CD4-positive, alpha-beta T cell treated with Interleukin-17A for 1 hour (primary cell): ENCODE measurements at places on chromosomes 5 and 9.

- DNase-seq = no peak
Observed at GRCh38 chr5:124789104-124789605, 42.7 kb upstream of the ZNF608 start.

GRCh38 chr9:100486479-100487176 lies 13.7 kb downstream of the TMEFF1 start:
- no peak for DNase-seq

DNA sequence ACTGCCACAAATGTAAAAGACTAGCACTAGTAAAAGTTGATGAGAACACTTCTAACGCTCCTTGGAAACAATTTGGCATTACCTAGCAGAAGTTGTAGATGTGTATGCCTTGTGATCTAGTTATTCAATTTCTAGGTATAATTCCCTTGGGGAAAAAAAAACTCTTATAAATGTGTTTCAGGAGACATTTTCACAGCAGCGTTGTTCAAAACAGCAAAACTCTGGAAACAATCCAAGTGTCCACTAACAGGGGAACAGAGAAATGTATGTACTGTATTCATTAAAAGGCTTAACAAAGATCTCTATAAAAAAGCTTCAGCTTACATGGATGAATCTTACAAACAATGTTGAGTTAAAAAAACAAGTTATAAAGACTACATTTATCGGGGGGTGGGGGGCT lies 30.4 kb downstream of the NR3C1 start:
- no peak for DNase-seq

DNA sequence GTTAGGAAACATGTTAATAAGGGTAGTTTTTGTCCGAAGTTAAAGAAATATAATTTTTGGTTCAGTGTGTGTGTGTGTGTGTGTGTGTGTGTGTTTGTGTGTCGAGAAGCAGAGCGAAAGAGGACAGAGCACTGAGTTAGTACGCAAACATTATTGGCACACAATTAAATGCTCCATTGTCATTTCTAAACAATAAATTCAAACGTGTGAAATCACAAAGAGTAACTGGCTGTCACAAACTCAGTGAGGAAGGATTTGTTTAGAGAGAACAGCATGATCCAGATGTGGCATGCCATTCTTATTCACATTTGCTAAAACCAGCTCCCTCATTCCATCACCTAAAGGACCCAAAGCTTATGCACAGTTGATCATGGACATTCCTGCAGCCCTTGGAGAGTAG lies 970.8 kb downstream of the DTWD2 start:
- DNase-seq = no peak

- DNase-seq = no peak
Observed at GRCh38 chr9:116378873-116379272, 225.3 kb downstream of the PAPPA start.

DNA sequence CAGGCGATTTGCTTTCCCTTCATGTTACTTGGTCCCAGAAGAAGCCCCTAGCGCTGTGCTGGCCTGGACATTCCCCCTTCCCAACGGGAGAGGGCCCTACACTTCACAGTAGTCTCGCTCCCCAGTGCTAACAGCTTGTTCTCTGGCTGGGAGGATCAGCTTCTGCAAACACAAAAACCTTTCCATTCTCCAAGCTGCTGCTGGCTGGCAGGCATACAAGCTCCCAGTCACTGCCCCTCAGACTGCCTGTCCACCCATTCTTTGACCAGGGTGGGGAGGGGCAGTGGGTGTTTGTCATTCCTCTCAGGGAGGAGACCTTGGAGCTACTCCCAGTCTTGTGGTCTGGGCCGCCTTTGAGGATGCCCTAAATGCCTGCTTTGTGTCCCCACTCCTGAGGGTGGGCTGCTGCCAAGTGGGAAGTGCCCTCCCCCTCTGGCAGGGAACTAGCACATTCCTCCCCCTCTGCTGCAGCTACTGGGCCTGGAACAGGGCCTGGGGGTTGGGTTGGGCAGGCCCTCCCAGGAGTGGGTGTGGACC lies 20.8 kb downstream of the ENHO start:
- DNase-seq = no peak

GRCh38 chr5:1074816-1075554 lies 36.9 kb downstream of the SLC12A7 start:
- no peak for DNase-seq

DNA sequence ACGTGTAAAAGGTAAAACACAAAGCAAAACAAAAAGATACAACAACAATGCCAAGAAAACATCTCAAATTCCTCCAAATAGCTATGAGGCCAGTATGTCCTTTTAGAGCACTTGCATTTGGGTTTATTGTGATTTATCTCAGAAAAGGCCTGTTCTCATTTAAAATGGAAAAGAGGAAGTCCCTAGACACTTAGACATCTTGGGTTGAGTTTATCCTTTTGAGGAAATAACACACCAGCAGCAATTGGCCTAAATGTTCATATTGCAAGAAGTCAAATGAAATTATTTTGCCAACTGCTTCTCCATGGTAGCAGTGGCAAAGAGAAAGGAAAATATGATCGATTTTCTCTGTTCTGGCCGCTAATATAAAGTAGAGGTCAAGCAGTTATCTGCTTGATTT lies 43.6 kb upstream of the TRMT10B start:
- no peak for DNase-seq

DNA sequence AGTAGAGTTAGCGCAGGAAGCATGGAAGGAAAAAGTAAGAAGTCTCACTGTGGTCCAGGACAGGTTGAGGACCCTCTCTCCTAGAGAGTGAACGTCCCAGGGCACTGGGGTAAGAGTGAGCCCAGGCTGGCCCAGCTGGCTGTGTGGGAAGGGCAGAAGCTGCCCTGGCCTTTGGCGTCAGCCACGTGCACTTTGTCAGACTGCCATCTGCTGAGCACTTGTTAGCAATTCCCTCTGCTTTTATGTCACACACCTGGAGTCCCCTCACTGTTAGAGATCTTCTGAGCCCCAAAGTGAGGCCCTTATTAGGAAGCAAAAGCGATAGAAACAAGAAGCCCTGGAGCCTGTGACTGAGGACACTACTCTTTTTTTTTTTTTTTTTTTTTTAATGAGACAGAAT lies 79.1 kb downstream of the UGCG start:
- DNase-seq = peak; percentile 39

DNA sequence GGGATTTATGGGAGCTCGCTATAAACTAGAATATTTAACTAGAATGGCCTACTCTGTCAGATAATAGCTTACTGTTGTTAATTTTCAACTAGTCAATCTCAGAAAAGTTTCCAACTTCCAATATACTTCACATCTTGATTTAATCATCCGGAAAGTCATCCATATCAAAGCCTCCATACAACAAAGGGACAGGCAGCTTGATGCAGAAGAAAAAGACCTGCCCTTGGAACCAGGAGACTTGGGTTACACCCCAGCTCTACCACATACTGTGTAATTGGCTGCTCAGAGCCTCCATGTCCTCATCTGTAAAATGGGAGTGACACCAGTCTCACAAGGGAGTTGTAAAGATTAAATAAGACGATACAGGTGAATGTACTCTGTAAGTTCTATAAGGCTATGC lies 1.9 kb downstream of the PTPN3 start:
- no peak for DNase-seq

GRCh38 chr9:114413861-114414301 lies 26.1 kb upstream of the AKNA start:
- DNase-seq = no peak

- DNase-seq = peak; percentile 61
Observed at GRCh38 chr9:110148384-110148783, 59.6 kb downstream of the C9orf152 start.

DNA sequence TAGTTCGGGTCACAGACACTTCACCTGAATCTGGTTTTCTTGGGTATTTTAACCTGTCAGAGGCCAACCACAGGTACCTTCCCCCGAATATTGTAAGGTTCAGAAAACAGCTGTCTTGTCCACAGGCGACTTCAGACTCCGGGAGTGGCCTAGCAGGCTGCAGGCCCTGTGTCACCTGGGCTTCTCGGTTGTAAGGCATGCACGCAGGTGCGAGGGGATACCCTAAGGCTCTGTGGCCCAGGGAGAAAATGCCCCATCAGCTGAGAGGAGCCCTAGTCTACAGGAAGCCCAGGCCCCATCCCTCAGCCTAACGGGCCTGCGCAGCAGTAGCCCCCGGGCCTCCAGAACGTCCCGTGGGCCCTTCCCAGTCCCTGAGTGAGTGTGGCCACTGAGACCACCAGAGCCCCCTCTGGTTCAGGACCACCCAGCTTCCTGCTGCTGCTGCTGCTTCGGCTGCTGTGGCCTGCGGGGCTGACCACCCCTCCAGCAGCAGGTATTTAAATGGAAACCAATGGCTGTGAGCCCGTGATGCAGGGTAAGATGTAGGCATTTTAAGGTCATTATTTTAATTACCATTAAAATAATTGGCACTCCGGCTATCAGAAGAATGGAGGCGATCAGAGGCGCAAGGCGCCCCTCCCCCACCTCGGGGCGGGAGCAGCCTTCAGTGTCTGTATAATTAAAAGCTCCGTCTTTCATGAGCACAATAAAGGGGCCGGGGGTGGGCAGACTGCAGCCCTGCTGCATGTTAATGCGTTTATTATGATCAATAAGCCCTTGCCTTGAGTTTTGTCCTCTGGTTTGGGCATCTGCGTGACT lies 65.4 kb downstream of the PSMB7 start:
- no peak for DNase-seq

GRCh38 chr9:134940236-134941208 lies 22.8 kb upstream of the FCN1 start:
- no peak for DNase-seq

DNA sequence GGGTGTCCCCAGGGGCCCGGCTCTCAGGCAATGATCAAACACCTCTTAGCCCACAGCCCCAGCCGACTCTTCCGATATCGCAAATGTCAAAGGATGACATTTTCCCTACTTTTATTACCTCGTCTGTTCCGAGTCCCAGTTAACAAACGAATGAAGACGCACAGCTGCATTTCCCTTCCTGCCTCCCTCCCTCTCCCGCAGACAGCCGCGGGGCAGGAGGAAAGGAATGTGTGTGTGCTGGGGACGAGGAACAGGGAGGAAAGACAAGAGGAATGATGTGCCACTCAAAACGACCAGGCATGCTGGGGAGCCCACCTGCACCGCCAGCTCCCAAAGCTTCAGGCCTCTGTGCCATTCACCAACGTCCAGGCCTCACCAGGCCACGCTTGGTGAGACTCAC lies 125.9 kb upstream of the SARDH start:
- no peak for DNase-seq

- DNase-seq = peak; percentile 62
Observed at GRCh38 chr9:87792831-87793288, 66.9 kb downstream of the CTSL start.

DNA sequence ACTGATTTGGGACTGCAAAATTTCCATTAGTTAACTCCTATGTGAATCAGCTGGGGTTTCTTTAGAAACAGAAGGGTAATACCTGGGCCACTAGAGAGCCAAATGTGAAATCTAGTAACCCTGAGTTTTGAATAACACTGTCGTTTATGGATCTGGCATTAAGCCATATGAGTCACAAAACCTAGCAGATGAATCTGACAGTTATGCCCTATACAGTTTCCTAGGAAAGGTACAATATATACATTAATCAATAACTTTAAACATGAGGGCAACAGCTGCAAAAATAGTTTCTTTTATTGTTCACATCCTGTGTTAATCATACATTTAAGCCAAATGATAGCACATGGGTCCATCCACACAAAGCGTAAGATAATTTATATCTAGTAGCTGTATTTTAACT lies 56.9 kb downstream of the PAM start:
- no peak for DNase-seq

GRCh38 chr5:56106837-56107236 lies 112.1 kb upstream of the IL6ST start:
- DNase-seq = no peak

DNA sequence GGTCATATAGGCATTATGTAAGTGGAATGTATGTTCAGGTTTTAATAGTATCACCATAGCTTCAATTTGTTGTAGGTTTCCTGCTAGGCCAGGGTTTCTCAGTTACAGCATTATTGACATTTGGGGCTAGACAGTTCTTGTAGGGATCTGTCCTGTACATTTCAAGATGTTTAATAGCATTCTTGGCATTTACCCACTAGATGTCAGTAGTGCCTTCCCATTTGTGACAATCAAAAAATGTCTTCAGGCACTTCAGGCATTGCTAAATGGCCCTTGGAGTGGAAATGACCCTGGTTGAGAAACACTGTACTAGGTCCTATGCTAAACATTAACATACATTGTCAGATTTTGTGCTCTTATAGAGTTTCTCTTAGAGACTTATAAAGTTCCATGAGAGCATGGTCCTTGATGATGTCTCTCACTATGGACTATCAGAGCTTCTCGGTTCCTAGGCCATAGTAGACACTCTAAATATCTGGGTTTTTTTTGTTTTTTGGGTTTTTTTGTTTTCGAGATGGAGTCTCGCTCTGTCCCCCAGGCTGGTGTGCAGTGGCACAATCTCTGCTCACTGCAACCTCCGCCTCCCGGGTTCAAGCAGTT lies 1.4 kb downstream of the KIF20A start:
- peak; percentile 61 for DNase-seq

DNA sequence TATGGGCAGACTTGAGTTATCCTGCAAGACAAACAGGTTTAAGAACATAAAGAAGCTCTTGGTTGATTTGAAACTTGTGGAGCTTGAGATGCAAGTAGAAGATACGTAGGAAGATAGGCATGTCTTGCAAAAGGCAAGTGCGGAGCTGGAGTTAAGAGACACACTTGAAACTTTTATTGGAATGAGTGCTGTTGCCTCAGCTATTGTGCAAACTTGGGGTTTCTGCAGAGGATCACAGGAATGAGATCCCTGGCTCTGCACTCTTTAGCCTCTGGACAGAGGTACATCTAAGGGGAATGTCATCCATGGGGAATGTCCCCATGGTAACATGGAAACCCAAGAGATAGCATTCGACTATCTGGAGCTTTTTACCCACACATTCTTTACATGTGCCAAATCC lies 121.1 kb downstream of the ADCY2 start:
- no peak for DNase-seq

DNA sequence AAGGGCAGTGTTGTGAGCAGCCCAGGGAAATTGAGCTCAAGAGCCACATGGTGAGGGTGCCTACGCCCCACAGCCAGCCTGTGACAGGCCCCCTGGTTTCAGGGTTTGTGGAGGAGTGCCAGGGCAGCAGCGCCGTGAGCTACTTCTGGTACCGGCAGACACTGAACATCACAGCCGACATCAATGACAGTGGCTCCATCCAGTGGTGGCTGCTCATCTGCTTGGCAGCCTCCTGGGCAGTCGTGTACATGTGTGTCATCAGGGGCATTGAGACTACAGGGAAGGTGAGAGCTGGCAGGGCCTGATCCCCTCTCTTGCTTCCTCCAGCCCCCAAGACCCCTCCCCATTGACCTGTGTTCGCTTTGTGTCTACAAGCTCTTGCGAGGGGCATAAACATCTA lies 10.2 kb downstream of the SLC6A18 start:
- DNase-seq = no peak

DNA sequence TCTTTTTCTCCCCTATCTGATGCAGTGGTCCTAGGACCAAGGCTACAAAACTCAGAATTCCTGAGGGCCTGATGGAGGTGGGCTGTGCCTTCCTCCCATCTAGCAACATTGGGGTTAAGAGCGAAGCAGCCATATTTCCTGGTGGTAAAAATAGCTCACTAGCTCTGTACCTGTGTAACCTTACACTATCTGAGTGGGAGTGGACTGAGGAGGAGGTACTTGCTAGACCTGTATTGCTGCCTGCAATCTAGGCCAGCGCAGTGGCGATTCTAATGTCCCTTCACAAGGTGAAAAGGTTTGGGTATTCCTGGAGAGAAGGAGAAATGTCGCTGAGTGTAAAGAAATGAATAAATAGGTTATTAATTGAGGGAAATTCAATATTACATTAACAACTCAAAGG lies 80.2 kb upstream of the LIFR start:
- DNase-seq = no peak

GRCh38 chr9:115232181-115232774 lies 114.3 kb upstream of the TNC start:
- DNase-seq = no peak
